ENCODE measurements at places on chromosomes 4 and X. TPM values are rescaled to one million over a fixed set of nuclear protein-coding genes. Genes with fewer than 3 reads are reported as not detected.

GRCh38 chr4:12791536-12791935, 692.6 kb downstream of the RAB28 start:
- peak; percentile 1 for DNase-seq

The ANTXR2 gene
- total RNA-seq: 69.2 TPM

DNA sequence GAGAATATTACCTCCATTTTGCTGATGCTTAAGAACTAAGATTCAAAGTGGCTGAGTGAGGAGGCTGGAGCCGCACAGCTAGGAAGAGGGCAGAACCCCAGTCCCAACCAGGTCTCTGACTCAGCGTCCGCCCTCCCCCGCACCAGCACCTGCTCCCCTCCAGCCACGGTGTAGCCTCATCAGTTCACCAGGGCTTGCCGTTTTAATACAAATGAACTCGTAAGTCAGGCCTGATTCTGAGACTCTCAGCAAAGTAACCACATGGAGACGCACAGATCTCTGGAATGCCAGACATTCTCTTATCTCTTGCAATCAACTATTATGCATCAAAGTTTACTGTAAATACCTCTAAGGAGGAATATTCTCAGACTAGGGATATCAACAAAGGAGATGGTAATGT, 52.4 kb downstream of the ENPP6 start:
- DNase-seq: no peak

- DNase-seq: no peak
Observed at GRCh38 chrX:22963196-22963595, 36.6 kb upstream of the DDX53 start.

The TEX11 gene
- total RNA-seq: not detected

The ANOS1 gene
- total RNA-seq: not detected

DNA sequence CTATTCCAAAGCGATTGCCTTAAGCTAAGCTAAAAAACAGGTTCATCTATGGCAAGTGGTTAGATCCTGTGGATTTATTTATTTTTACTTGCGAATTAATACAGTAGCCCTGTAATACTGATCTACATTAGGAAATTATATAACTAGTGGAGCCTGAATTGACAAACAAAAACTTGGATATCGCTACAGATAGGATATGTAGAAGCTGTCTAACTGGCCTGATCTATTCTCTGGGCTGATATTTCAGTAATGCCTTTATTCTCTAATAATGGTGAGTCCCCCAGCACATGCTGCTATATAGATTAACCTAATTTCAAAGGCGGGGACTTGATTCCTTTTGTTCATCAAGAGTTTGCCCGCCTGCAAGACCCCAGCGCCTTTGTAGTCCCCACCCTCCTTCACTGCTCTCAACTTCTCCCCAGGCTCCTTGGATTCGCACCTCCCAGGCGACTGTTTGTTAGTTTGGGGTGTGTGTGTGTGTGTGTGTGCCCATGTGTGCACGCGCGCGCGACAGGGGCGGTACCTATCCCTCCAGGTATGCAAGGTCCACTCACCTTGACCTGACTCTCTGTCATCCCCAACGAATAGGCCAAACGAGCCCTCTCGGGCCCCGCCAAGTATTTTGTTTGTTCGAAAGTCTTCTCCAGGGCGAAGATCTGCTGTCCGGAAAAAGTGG, 3.8 kb downstream of the NKX6-1 start:
- peak; percentile 48 for DNase-seq

The KLHL4 gene
- total RNA-seq: 0.29 TPM

The MUC7 gene
- not detected for total RNA-seq

GRCh38 chr4:163404580-163404979, 60.9 kb downstream of the NPY5R start:
- DNase-seq: no peak
